ENCODE measurements at places on chromosomes 4 and X. TPM values are rescaled to one million over a fixed set of nuclear protein-coding genes. Genes with fewer than 3 reads are reported as not detected.

Gene FGFR3
- total RNA-seq = 0.28 TPM

Gene MAGEA1
- total RNA-seq = not detected

Gene VEGFD
- under 0.01 TPM for total RNA-seq

GRCh38 chr4:6516762-6517161, 44.3 kb upstream of the PPP2R2C start:
- no peak overlapping the region for H3K4me3 ChIP-seq
- H3K27ac ChIP-seq = no peak overlapping the region
- DNase-seq = no peak
- peaks cover 2% of the 10 kb centered on the region for H3K27me3 ChIP-seq
- H3K4me1 ChIP-seq = no peaks in the 10 kb centered on the region

- peaks cover 8% of the 10 kb centered on the region for H3K27me3 ChIP-seq
- H3K4me1 ChIP-seq = no peaks in the 10 kb centered on the region
- H3K36me3 ChIP-seq = no peaks in the 10 kb centered on the region
- peak; percentile 1 for DNase-seq
These were observed at the start of gene CCSER1 for GRCh38 chr4:90127223-90127705. Gene CCSER1 (plus strand): TSS chr4:90127394.

DNA sequence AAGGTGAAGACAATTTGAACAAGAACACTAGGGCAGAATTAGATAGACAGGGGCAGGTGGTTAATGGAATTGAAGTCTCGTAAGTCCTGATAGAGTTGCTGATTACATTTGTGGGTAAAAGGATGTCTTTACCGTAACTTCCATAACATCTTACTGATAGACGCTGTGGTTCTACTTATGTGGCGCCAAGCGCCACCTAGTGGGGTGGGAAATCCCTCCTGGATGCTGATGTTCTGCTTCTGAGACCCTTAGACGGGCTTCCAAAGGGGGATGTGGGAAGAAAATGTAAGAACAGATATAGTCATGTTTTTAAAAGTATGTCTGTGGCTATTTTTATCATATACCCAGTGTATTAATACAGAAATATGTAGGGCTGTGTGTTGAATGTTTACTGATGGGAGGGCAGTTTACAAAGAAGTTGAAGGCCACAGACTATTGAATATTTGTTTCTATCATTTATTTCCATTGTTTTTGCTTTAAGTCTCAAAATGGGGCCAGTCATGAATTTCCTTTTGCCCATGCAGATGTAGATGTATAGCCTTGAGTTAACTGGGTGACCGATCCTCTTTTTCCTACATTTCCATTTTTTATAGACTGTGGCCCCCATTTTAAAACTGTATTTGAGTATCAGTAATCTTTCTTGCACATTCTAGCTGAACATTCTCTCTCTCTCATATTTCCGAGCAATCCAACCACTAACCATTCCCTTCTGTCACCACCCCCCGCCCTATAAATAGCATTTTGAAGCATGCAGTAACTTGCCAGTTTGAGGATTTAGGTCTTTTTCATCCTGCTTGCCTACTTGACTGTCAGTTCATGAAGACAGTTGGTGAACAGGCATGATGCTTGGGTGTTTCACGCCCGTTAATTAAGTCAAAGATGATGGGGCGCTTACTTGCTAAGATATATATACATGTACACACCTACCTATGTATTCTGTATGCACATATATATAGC, 12.1 kb upstream of the TLR8 start:
- no peaks in the 10 kb centered on the region for H3K36me3 ChIP-seq
- no peaks in the 10 kb centered on the region for H3K4me1 ChIP-seq
- H3K4me3 ChIP-seq = no peak overlapping the region
- H3K27me3 ChIP-seq = no peaks in the 10 kb centered on the region
- peak; percentile 18 for DNase-seq

Data from IMR-90 (cell line).